Activated T-cell treated with anti-CD3 and anti-CD28 coated beads for 48 hours (primary cell): ENCODE measurements at places on chromosomes 7 and 10.

DNA sequence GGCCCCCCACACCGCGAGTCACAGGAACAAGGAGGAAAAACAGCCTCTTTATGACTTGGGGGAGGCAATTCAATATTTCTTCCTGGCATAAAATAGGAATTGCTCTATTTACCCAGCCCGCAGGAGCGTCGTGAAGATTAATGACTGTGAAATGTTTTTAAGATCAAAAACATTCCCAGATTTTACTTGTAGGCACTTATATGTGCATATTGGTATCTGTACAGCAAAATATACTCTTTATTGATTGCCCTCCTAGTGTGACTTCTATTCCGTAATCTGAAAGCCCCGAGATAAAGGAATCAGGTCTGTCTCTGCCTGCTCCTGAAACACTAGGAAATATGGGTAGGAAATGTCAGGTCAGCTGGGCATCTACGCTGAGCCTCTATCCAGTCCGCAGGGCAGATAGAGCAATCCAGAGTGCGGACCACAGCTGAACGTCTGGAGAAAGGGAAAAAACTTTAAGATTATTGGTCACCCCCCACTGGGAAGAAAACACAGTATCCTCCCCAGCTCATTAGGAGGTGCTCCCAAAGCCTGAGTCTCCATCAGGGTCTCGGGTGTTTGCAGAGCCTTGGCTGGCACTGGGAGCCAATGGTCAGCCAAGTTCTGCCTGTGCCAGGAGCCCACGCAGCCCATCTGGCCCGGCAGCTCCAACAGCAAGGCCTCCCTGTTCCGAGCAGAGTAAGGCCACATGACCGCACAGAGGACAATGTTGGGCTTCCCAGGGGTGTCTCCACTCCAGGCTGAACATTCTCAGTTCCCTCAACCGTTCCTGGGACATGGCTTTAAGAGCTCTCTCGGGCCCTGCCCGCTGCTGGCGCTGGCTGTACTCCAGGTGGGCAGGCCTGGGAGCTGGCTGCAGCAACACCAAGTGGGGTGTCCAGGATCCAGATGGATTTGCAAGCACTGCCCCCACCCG lies 7.7 kb downstream of the CTBP2 start:
- no peak for DNase-seq

- no peak for DNase-seq
These were observed 173.9 kb downstream of the ZNF438 start for GRCh38 chr10:30857803-30858202.

DNA sequence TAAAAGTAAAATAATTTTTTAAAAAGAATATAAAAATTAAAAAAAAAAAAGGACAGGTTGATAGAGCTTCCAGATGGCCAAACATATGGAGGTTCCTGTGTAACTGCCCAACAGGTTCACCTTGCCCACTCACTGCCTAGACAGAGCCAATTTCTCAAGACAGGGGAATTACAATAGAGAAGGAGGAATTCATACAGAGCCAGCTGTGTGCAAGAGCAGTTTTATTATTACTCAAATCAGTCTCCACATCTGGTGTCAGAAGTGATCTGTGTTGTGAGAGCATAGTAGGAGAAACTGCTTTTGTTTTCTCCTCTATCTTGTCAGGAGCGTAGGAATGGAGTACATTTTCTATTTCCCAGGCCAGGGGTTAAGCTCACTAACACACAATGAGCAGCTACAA lies 31.0 kb downstream of the C7orf33 start:
- DNase-seq, result no peak

- DNase-seq, result no peak
These were observed 51.0 kb downstream of the PTTG1IP2 start for GRCh38 chr7:90520484-90520883.

DNA sequence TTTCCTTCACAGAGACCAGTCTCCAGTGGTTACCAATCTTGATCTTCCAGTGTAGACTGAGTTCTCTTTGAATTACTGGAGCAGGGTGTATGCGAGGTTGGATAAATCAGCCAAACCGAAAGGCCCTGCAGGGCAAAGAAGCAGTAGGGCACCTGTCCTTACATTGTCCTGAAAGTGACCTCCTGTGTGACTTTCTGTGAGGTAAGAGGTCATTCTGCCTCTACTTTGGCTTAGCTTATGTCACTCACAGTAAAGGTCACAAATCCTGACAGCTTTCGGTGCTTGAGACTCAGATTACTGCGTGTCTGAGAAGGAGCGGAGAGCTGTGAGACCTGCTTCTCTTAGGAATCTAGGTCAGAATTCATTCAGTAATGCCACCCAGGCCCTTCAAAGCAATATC lies 252.7 kb upstream of the ETV1 start:
- no peak for DNase-seq

- no peak for DNase-seq
These were observed 40.2 kb downstream of the CUL1 start for GRCh38 chr7:148738737-148739535.

DNA sequence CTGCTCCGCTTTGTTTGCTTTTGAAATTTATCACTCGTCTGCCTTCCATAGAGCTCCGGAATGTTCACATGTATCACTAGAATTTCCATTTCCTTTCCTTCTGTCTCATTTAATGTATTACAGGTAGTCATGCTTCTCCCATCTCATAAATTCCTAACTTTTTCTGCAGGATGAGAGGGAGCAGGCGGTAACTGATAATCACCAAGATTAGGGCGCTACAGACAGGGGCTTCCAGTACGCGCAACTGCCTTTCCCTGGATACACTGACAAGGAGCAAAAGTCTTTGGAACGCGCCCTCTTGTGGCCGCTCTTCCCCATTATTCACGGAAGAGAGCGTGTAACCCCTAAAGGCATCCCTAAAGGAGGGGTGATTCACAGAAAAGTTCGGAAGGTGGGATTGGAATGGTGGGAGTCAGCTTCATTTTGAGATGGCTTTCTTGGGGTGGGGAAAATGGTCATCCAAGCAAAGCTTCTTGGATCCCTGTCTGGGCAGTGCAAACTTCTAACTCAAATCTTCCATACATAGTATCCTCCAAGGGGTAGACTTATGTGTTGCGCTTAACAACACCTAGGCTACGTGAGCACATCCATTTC lies 6.5 kb downstream of the INHBA start:
- DNase-seq, result peak; percentile 5

GRCh38 chr7:20864221-20864620 lies 77.5 kb upstream of the SP8 start:
- DNase-seq, result no peak

- peak; percentile 11 for DNase-seq
These were observed 23.4 kb upstream of the NME8 start for GRCh38 chr7:37825038-37825437.

GRCh38 chr7:68147614-68148238 lies 1151.1 kb downstream of the TYW1 start:
- DNase-seq, result no peak

- no peak for DNase-seq
These were observed 43.3 kb upstream of the ECHDC3 start for GRCh38 chr10:11698691-11699549.

DNA sequence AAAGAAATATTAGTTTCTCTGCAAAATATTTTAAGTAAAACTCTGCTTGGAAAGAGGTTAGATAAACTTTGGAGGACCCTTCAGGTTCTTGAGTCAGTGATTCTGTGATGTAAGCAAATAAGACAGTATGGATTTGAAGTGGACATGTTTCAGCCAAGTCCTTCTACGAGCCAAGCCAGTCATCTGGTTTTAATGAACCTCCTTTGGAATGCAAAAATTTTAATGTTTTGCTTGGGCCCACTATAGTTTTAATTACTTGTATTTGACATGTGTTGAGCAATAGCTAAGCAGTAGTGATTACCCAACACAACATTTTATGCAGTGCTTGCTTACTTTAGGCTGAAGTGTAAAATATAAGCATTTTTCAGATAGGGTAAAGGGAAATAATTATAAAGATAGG lies 296.3 kb upstream of the SEMA3D start:
- no peak for DNase-seq

DNA sequence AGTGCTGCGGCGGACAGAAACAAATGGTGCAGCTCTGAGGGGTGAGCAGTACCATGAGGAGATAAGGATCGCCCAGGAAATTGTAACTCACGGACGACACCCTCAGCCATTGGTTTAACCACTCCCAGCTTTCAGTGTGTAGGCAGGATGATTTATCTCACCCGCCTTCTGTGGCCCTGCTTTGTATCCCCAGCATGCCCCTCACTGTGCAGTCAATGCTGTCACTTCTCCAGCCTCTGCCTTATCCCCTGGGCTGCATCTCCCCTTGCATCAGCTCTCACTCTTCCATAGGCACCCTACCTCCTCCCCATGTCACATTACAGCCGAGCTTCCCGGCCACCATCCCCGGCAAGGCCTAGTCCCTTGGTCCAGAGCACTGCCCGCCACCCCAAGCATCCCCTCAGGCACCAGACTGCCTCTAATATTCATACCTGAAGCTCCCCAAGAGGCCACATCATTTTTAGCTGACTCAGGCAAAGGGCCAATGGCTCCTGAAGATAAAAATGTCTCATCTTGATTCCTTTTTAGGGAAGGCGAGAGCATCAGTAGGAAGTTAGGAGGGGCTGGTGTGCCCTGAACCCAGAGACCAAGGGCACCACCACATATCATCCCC lies 77.1 kb downstream of the CARD11 start:
- no peak for DNase-seq

GRCh38 chr10:127834221-127834620 lies 58.5 kb downstream of the CLRN3 start:
- no peak for DNase-seq

GRCh38 chr10:93445978-93446720 lies 36.0 kb downstream of the MYOF start:
- no peak for DNase-seq

- DNase-seq, result no peak
These were observed 11.8 kb downstream of the MET start for GRCh38 chr7:116683786-116684185.

DNA sequence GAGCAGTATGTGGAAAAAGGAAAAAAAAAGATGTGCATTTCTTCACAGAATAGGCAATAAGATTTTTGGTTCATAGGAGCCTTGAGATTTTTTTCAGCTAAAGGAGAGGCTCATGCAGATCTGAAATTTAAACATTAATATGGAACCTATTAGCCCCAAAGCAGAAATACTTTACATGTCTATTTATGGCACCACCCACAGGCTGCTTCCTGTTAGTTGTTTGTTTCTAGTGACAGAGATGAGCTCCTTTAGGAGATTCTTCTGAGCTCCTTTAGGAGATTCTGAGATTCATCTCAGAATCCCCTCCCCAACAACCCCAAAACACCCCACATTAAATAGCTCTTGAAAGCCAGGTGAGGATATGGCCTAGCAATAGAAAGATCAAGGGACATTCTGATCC lies 27.9 kb upstream of the HPS1 start:
- DNase-seq, result no peak

DNA sequence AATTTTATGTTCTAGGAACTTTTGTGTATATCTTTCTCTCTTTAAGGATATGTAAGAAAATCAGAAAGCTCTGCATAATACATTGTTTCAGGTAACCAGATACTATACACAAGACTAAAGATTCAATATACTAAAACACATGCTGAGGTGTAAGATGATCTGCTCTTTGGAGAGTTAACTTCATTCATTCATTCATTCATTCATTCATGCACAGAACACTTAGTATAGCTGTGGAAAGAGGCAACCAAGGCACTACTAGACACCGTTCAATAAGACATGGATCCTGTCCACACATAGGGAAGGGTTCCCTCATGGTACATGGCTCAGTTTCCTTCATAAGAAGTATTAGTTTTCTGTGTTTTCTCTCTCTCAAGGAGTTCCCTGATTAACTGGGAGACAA lies 207.6 kb upstream of the AOAH start:
- DNase-seq, result no peak

DNA sequence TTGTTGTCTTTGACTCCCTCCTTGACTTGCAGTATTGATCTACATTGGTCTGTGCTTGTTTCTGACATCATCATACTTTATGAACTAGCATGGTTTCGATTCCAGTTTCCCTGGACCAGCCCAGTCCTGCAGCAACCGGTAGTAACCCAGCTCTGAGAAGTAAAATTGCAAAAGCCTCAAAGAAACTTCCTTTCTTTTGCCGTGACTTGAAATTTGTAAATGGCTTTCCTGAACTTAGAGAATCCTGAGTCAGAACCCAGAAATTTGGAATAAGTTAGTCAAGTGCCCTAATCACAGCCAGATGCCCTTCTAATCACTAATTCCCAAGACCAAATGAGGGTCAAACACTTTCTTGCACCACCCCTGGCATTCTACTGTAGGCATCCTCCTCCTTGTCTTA lies 15.0 kb downstream of the TAS2R60 start:
- DNase-seq, result no peak

DNA sequence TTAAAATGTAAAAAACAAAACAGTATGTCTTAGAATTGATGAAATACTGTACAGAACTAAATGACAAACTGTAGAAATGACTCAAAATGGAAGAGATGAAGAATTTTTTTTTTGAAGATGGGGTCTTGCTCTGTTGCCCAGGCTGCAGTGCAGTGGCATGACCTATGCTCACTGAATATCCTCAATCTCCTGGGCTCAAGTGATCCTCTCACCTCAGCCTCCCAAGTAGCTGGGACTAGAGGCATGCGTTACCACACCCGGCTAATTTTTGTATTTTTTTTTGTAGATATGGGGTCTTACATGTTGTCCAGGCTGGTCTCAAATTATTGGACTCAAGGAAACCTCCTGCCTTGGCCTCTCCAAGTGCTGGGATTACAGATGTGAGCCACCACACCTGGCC lies 36.5 kb downstream of the ATAD1 start:
- no peak for DNase-seq

- DNase-seq, result no peak
These were observed 116.0 kb upstream of the PCGF5 start for GRCh38 chr10:91104193-91105041.

DNA sequence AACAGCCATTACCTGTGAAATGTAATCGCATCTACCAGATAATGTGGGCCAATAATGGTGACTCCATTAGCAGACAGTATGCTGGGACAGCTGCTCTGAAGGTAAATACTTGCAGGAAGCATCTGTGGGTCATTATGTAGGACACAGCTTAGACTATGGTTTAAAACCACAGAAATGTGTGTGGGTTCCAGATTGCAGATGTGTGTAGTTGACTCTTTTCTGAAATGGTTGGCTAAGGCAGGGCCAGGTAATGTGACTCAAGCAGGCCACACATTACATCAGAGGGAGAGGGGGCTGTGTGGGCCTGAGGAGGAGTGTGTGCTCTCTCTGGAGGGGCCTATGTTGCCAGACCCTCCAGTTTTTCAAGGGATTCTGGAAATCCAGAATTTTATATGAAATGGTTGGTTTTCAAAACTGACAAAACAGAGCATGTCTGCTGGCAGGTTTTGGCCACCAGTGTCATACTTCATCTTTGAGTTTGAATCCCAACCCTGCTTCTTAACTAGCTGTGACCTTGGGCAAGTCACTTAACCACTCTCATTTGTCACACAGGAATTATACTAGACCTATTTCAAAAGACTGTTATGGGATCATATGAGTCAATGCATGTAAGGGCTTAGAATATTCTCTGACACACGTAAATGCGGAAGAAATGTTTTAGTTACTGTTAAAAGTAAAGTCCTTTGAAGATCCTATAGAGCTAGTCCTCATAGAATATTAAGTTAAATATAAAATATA lies 64.5 kb downstream of the MCMBP start:
- DNase-seq, result no peak

DNA sequence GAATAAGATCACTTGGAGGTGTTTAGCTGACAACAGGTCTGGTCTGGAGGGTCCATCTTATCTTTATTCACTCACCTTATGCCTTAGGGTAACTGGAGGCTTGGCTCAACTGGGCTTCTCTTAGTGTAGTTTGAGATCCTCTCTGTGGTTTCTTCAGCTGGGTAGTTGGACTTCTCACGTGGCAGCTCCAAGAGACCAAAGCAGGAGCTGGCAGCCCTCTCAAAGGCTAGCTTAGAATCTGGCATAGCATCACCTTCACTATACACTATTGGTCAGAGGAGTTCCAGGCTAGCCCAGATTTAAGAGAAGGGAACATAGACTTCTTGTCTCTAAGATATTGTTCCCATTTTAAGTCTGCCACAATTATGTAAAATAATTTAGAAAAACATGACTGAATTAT lies 16.4 kb downstream of the ADK start:
- DNase-seq, result no peak
